ENCODE measurements at places on chromosomes 11 and 22. TPM values are rescaled to one million over a fixed set of nuclear protein-coding genes. Genes with fewer than 3 reads are reported as not detected.

OR10G4 gene
- not detected for total RNA-seq

- H3K27me3 ChIP-seq, result no peaks in the 10 kb centered on the region
- no peaks in the 10 kb centered on the region for H3K36me3 ChIP-seq
- no peak overlapping the region for H3K4me3 ChIP-seq
- H3K27ac ChIP-seq, result no peak overlapping the region
- peaks cover 18% of the 10 kb centered on the region for H3K4me1 ChIP-seq
These were observed 1.4 kb upstream of the TMEM134 start for GRCh38 chr11:67470337-67471002.

DNA sequence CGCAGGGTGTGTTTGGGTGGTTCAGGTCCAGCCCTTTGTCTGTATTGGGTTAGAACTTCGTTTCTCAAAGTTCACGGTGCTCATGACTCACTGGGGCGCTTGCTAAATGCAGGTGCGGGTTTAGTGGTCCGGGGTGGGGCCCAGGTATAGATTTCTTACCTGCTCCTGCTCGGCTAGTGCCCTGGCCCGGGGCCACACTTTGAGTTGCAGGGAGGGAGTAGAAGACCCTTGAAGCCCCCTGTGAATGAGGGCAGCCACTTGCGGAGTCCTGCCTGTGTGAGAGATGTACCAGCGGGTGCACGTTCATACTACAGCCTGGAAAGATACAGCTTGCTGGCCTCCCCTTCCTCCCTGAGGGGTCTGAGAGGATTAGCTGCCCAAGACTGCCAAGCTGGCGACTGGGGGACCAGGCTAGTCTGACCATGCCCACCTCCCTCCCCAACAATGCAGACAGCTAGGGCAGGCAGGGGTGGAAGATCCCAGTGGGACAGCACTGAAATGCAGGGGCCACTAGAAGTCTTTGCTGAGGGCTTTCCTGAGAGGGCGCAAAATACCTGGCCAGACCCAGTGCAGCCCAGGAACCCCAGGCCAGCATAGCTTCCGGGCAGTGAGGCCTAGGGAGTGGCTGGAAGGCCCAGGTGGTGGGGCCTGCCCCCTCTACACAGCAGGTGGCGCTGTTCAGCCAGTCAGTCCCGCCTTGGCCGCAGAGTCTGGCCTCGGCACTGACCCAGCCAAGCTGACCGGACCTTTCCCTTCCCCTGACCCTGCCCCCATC is 5.1 kb upstream of the MYRF start:
- peak; percentile 88 for DNase-seq
- H3K36me3 ChIP-seq, result no peaks in the 10 kb centered on the region
- H3K4me3 ChIP-seq, result no peak overlapping the region
- no peaks in the 10 kb centered on the region for H3K4me1 ChIP-seq
- H3K27ac ChIP-seq, result no peak overlapping the region
- no peaks in the 10 kb centered on the region for H3K27me3 ChIP-seq

- H3K4me3 ChIP-seq, result no peak overlapping the region
- H3K27me3 ChIP-seq, result no peaks in the 10 kb centered on the region
- no peaks in the 10 kb centered on the region for H3K36me3 ChIP-seq
- H3K4me1 ChIP-seq, result no peaks in the 10 kb centered on the region
- H3K27ac ChIP-seq, result no peak overlapping the region
These were observed 255.5 kb upstream of the C11orf87 start for GRCh38 chr11:109166441-109166840.

- no peak overlapping the region for H3K4me3 ChIP-seq
- no peaks in the 10 kb centered on the region for H3K27me3 ChIP-seq
- peaks cover 24% of the 10 kb centered on the region for H3K4me1 ChIP-seq
- H3K27ac ChIP-seq, result no peak overlapping the region
- no peak for DNase-seq
These were observed 5.4 kb upstream of the RPS6KB2 start for GRCh38 chr11:67422891-67423290.
